HS-5 (cell line): ENCODE measurements at places on chromosomes 5 and 9.

DNA sequence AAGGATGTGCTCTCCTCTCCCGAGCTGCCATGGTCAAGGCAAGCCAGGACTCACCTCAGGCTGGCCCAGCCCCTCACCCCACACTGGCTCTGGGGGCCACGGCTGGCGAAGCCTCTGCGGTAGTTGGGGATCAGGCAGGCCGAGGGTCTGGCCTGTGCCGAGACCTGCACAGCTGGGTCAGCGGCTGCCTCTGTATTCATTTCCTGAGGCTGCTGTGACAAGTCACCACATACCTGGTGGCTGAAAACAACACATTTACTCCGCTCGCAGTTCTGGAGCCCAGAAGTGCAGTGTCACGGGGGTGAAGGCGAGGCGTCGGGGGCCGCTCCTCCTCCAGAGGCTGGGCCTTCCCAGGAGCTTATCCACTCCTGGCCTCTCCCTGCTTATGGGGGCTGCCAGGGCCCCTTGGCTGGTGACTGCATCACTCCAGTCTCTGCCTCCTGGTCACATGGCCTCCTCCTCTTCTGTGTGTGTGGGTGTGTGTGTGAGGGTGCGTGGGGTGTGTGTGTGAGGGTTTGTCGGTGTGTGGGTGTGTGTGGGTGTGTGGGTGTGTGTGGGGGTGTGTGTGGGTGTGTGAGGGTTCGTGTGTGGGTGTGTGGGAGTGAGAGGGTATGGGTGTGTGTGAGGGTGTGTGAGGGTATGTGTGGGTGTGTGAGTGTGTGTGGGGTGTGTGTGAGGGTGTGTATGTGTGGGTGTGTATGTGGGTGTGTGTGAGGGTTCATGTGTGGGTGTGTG, 3.2 kb upstream of the SCGB3A1 start:
- no peak for DNase-seq

DNA sequence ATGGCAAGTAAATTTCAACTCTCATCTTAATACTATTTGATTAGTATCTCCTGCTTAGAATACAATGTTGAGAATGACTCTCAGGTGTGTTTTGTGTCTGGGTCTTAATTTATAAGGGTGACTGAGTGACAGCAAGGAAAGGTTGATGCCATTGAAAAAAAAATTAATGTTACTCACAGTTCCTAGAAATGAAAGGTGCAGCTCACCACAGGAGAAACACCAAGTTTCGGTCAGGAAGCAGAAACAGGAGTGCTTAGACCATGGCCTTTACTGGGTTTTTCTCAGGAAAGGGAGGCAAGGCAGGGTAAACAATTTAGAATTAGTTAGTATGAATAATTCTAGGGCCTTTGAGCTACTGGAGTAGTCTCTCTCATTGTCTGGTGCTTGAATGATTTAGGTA, 159.2 kb upstream of the C9orf72 start:
- DNase-seq, result no peak

DNA sequence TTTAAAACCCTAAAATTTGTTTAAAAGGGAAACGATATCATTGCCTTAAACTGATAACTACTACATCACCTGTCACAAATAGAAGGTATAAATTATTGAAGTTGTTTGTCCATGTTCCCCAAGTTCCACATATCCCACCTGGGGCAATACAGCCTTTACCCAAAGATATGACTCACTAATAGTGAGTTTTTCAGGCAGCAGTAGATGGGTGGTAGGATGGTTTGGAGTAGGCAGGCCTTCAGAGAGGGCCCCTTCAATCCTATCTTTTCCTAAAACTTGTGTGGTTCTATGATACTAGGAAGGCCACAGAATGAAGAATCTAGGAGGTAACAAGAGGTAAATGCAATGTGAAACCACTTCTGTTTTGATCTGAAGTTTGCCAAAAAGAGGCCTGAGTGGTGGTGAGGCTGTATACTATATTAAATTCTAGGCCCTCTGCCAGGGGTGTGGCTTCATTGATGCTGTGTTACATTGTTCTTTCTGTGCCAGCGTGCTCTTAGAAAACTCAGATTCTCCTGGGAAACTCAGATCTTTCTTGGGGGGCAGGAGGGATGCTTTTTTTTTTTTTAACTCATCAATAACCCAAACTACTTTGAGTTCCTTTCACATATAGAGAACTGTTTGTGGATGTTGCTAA, 7.2 kb downstream of the CYSTM1 start:
- no peak for DNase-seq

DNA sequence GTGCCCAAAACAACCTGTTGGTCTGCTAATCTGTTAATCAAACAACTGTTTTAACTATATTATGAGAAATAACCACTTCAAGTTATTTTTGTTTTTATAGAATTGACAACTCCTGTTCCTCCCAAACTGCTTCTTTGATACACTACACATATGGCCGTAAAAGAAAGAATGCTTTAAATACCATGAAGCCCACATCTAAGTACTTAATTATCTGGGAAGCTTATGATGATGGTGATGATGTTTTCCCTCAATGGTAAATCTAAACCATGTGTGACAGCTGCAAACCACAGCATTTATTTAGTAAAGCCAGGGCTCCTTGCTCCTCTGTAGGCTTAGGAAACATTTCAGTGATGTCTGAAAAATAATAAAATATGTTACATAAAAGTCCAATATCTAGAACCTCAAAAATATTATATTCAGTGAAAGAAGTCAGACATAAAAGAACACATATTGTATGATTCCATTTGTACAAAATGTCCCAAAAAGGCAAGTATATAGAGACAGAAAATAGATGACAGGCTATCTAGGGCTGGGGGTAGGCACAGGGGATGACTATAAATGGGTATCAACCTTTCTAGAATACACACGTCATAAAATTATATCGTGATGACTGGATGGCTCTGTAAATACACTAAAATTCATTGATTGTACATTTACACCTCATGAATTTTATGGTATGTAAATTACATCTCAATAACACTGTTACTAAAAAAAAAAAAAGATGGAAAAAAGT, 154.1 kb downstream of the EFNA5 start:
- peak; percentile 9 for DNase-seq

- no peak for DNase-seq
Measured at GRCh38 chr9:78248635-78249034, 12.8 kb downstream of the CEP78 start.

DNA sequence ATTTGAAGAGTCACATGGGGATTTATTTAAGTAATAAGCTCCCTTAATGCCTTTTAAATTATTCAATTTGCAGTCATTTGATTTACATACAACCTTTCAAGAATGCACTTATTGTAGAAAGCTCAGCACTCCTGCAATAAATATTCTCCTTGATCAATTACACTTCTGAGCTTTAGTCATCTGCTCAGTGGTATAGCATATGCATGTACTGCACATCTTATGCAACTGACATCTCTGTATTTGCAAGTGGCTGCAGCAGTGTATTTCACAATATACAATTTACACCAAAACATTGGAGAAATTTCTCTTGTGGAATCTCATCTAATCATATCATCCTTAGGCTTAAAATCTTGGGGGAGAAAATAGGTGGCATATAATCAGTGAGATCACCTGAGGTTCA, 325.7 kb downstream of the SLF1 start:
- DNase-seq, result no peak
